ENCODE measurements at places on chromosomes 7 and 10.

GRCh38 chr7:35617041-35617440 is 77.9 kb downstream of the HERPUD2 start:
- no peak for DNase-seq

DNA sequence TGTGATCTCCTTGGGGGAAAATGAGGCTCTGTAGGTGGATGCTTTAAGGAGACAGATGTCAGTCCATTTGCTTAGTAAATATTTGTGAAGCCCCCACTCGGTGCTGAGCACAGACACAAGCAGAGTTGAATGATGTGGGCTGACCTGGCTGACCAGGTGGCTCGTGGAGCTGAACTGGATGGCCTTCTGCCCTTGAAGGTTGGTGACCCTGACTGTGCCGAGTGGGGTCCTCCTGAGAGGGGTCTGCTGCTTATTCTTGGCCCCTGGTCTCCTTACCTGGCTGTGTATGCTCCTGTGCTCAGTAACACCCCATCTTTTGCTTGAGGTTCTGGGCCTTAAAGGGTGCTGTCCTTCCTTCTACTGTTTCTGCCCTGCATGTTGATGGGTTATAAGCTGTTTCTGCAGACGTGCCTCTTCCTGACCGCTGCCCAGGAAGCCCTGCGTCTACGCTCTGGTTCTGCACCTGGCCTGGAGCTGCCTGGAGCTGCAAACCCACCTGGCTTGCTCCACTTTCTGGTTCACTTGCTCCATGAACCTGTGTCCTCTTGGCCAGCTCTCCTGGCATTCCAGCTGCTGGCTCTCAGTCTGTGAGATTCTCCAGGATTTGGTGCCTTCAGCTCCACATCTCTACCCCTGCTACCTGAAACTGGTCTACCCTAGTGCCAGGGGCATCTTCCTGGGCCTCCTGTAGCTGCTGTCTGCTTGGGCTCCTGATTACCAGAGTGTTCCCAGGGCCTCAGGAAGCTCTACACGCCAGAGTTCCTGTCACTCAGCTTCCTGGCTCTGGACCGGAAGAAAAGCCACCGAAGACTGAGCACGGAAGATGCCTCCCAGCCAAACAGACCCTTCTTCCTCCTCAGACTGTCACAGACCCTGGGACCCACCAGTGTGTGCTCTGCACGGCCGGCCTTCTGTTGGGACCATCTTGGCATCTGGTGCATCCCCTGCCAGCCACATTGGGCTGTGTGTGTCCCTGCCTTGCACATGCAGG is 76.5 kb downstream of the ADCY1 start:
- no peak for DNase-seq

DNA sequence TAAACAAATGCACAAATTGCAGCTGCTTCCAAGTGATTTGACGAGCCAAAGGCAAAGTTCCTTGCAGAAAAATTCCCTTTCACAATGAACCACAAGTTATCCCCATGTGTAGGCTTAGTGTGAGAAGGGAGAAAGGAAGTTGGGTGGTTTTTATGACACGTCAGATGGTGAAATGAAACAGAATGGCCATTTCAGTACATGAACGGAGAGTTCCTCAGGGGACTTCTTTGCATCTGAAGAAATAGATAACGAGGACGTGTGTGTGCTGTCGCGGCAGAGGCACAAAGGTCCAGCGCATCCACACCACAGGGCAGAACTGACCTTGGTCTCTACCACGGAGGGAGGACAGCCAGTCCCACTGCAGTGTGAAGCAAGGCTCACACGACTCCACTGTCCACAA is 135.9 kb downstream of the PAXIP1 start:
- DNase-seq: no peak

DNA sequence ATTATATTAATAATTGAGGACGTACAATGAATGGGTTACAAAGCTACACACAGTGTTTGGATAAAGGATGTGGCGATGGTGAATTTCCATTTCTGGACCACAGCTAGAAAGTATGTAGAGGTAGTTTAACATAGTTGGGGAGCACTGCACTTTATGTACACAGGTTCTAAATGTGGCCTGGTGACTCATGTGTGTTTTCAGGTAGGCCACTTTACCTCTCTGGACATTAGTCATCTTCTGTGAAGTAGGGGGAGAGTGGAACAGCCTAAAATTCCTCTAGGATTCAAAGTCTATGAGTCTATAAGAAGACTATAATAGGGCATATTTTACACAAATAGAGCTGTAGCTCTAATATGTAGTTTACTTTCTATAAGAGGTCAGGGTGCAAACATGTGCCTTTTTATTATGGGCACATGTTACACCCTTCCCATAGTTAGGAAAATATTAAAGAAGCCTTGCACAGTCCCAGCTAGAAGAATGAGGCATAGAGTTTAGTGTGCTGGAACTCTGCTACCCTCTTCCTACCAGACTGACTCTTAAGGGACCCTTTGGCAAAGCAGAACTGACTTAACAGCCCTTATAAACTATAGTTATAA is 594.9 kb downstream of the LRMDA start:
- DNase-seq: no peak

DNA sequence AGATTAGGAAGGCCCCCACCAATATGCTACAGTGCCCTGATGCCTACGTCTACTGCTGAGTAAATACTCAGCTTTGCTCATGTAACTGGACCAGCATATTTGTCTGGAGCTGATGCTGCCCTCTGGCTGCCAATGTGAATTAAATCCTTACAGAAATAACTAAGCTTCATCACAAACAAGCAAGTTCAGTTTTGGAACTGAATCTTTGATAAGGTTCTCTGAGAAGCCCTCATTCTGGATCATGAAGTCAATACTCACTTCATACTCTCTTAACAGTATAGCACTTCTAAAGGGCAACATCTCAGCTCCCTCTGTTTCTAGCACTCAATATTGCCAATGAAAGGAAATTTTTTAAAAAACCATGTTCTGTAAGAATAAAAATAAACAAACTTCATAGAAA is 246.7 kb downstream of the ETV1 start:
- DNase-seq: no peak

DNA sequence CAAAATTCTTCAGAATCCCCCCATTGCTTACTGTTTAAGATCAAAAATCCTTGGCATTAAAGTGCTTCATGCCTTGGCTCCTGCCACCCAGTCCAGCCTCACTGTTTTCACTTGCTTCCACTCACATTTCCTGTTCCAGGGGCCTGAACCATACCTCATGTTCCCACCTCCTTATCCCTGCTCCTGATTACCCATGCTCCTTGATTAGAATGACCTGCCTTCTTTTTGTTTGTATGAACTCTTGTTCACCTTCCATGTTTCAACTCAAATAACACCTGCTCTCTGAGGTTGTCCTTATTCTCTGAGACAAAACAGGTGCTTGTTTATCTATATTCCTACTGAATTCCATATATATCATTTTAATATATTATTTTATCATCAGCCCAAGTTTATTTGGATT is 77.1 kb upstream of the VSTM2A start:
- no peak for DNase-seq

DNA sequence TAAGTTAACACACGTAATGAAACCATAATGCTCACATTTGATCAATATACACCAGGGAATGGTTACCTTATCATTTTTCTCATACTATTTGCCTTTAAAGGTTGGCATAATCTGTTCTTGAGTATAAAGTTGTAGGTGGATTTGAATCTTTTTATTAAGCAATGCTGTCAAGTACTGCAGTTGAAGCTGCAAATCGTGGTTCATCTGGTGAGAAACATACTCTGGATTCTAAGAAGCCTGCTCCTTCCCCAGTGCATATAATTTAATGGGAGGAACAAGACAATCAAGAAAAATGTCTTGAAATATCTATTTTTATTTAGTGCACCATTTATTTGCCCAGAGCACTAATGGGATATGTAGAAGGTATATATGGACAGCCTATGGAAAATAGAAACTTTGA is 68.7 kb upstream of the DLX6 start:
- no peak for DNase-seq

Data from CD4-positive, alpha-beta T cell treated with Interleukin-15 for 1 hour (primary cell).